Gastroesophageal sphincter (tissue), 4 donors: ENCODE measurements at places on chromosomes 7 and 10.

- no peak for ATAC-seq
Observed at GRCh38 chr7:26789481-26790184, 74.8 kb downstream of the SKAP2 start.

- ATAC-seq: no peak
Observed at GRCh38 chr10:61020420-61021158, 76.6 kb upstream of the RHOBTB1 start.

DNA sequence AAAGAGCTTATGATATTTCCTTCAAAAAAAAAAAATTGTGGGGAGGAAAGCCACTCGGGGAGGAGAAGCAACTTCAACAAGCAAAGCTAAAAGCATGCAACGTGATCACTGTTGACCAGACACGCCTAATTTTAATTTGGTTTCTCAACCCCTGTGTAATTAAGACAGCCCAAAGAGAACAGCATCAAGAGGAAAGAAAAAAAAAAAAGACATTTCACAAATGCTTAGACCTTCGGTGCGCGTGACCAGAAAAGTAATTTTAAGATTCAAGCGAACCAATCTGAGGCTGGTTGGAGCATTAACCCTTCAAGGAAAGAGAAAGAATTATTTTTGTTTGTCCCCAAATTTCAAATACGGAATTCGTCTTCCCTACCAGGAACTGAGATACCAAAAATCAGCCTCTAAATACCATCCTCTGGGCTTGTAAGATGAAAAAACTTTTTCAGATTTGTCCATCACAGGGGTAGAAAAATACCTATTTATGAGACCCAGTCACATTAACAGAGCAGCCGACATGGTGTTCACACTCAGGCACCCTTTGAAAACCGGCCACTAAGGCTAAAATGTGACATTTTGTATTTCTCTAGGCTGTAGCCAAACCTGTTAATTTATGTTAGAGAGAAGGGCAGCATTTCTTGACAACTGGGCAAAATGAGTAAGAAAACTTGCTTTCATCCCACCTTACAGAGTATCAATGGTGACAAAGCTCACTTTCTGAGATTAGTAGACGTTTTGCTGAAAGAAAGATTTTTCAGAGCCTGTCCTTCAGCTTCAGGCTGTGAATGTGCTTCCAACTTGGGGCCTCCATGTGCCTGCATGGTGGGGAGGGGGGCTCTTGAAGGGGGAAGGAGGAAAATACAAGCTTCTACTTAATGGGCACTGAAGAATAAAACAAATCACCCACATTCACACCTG lies 179.9 kb upstream of the KLF14 start:
- no peak for ATAC-seq

DNA sequence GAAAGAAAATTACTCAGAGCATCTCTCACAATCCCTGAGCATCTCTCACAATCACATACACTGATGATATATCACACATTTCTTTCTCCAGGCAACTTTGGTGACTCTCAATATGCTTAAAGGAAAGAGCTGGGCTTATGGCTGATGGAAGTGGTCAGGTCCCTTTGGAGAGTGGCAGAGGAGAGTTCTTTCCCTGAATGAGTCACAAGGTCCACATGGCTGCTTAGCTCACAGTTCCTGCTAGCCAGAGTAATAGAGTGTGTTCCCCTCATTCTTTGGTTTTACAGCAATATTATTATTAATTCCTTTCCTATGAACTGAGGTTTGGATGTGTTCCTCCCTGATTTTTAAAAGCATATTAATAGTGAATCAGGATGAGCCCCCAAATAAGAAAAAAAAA lies 287.4 kb downstream of the C7orf25 start:
- no peak for ATAC-seq

GRCh38 chr7:154909241-154910105 lies 93.5 kb downstream of the PAXIP1 start:
- no peak for ATAC-seq

GRCh38 chr7:28509251-28510025 lies 97.1 kb downstream of the CREB5 start:
- no peak for ATAC-seq

DNA sequence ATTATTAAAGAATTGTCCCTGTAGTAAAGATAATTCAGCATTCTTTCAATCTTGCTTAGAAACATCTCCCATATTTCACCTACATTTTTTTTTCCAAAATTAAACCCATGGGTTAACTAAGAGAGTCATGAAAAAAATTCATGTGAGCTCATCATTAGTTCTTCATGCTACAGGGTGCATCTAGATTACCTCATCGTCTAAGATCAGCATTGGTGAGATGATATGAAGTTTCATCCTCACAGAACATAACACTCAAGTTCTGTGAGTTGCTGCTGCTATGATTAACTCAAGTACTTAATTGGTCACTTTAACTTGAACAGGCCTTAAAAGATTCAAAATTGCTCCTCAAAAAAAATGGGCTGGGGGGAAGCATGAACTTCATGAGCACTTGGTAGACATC lies 50.0 kb downstream of the RAB11FIP2 start:
- ATAC-seq: no peak
